ENCODE measurements at places on chromosomes 7 and 10. TPM values are rescaled to one million over a fixed set of nuclear protein-coding genes. Genes with fewer than 3 reads are reported as not detected.

Gene TMEM229A
- 0.27 TPM for total RNA-seq

GRCh38 chr7:15678653-15679052, 7.8 kb downstream of the MEOX2 start:
- DNase-seq = no peak

DNA sequence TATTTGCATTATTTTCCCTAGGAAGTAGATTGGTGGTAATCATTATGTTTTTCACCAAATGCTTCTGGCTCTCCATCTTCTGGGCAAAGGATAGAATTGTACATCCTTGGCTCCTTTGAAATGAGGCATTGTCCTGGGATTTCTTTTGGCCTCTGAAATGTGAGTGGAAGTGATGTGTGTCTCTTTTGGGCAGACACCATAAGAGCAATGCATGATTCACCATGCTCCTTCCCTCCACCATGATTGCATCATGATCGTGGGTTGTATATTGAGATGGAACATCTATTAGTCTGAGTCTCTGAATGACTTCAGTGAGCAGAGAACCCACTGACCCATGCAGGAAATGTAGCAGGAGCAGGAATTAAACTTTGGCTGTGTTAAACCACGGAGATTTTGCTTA, 49.2 kb downstream of the ADRA2A start:
- no peak for DNase-seq

DNA sequence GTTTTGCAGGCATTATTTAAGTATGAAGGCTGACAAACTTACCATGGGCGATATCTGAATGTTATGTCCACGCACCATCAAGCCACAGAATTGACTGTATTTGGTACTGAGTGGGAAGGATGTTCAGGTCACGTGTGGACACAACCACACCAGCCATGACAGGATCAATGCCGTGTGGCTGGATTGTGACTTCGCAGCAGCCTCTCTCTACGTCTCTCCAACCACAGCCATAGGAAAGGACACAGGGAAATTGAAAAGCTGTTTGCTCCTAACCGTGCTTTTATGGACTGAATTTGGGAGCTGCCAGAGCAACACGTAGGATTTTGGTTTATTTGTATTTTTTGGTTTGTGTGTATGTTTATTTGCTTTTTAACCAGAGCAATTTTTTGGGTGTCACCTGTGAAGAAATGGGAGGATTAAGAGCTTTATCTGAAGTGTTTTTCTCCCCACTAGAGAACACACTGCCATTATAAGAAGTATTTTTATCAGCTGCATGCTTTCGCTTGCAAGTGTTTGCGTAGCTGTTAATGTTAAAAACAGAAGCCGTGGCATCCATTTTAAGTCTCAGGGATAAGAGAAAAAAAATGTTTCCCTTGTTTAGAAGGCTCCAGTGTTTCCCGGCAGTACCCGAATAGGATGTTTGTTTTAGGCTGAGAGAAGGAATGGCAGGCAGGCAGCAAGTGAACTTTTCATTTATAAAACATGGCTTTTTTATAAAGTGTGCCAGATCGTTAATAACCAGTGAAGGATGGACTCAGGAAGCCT, 401.1 kb upstream of the NFE2L3 start:
- no peak for DNase-seq

GRCh38 chr10:91317541-91317940, 92.6 kb upstream of the HECTD2 start:
- no peak for DNase-seq

DNA sequence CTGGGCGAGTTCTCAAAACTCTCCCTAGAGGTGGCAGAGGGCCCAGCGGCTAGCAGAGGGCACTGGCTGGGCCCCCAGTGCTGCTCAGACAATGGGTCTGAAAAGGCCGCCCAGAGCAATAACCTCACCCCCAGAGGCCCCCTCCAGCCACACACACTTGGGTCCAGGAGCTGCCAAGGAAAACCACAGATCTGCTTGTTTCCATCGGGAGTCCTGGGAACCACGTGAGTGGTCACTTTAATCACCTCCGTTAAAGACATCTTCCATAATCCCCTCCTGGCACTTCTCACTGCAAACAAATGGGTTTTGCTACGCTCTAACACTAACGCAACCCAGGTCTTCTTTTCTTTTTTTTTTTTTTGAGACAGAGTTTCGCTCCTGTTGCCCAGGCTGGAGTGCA, 30.0 kb downstream of the NUDT1 start:
- no peak for DNase-seq

Measured in WTC11 (cell line).